ENCODE measurements at places on chromosomes 2 and 18.

DNA sequence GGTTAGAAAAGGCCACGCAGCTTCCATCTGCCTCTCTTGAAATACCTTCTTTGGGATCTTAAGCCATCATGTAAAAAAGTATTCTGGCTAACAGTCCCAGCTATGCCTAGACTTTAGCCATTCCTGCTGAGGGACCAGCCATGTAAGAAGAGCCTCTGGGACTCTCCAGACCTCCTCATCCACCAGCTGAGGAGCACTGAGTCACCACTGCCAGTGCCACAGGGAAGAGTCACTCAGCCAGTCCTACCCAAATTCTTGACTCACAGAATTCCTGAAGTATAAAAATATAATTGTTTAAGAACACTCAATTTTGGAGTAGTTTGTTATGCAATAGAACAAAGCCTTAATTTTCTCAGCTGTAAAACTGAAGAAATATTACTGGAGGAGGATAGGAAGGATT is 436.7 kb downstream of the ZEB2 start:
- no peak for DNase-seq

DNA sequence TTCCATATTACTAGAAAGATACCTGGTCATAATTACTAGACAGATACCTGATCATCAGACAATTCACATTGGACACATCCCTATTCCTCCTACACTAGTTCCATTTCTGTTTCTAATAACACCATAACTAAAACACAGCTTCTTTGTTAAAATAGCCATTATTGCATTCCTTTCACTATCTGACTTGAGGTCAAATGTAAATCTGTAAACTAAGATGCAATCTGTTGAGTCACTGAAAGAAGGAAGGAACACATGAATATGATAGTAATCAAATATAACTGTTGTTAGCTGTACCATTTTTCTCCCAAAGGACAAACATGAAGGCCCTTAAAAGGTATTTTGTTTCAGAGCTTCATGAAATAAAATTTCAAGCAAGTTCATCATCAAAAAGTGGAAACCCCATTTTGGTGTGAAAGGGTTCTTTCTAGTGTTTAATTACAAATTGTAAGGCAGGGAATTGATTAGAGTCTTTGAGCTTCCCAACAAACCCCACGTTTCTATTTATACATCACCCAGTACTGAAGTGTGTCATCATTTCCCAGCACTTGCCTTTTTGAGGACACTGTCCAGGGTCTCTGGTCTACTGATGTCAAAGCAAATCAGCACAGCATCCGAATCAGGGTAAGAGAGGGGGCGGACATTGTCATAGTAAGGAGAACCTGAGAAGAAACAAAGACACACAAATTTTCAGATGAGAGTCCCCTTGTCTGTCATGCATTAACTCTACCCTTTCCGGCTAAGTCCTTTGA is 13.0 kb downstream of the RND3 start:
- no peak for DNase-seq

- no peak for DNase-seq
These were observed 92.7 kb downstream of the NCKAP5 start for GRCh38 chr2:133475610-133476009.

- DNase-seq, result no peak
These were observed 53.3 kb downstream of the PIKFYVE start for GRCh38 chr2:208319391-208319790.

- DNase-seq, result no peak
These were observed 115.1 kb downstream of the KCNE4 start for GRCh38 chr2:223166983-223167650.

DNA sequence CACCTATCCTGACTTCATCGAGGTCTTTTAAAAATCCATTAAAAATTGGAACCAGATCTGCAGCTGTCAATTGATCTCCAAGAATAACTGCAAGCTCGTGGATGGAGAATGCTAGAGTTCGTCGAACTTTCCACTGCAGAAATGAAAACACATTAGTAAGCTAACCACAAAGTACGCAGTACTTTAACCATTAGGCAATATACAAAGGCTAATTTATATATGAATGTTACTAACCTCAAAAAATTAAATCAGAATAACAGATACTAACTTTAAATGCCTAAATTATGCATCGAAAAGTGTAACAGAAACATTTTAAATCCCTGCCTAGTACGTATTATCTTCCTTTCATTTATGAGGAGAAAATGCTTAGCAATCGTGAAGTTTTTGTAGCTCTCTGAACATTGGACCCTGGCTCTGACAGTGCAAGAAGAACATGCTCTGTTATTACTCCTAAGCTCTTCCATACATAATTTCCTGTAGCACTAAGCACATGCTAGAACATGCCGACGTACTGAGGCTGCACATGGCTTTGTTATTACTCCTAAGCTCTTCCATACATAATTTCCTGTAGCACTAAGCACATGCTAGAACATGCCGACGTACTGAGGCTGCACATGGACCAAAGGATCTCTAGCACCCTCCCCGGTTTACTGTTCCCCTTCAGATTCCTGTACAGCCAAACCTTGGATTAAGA is 57.0 kb downstream of the PPP4R1 start:
- DNase-seq, result no peak

- no peak for DNase-seq
These were observed 4.9 kb downstream of the CUL3 start for GRCh38 chr2:224580248-224580647.

- no peak for DNase-seq
These were observed 5.4 kb downstream of the VIT start for GRCh38 chr2:36701918-36702317.

- no peak for DNase-seq
These were observed 23.4 kb downstream of the MYO7B start for GRCh38 chr2:127558911-127559310.

- DNase-seq, result no peak
These were observed 31.0 kb upstream of the NFE2L2 start for GRCh38 chr2:177295484-177295883.

- no peak for DNase-seq
These were observed 34.6 kb upstream of the STK17B start for GRCh38 chr2:196205881-196206435.

Data from NCI-H2107 (cell line).